ENCODE measurements at places on chromosomes 13 and 19.

DNA sequence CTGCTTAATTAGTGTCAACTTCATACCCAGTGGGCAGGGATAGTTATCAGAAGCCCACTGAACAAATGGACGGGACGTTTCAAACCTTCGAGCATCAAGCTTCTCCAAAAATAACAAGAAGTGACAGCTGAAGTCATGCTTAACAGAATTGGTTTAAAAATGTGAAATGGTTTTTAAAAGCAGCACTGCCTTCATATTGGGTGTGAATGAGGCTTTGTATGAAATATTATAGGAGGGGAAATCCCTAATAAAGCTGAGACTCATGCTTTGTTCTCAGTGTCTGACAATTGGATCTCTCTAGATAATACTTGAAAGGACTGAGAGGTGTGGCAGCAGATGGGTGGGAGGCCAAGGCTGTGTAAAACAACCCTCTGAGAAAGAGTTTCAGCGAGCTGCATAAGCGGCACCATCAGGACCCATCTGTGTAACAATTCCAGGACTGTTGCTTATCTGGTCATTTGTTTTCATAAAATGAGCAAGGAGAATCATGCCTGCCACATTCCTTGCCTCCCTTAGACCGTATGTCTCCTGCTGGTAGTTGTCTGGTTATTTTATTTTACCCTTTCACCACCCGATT, 667.7 kb downstream of the DIAPH3 start:
- DNase-seq: no peak

GRCh38 chr13:50529154-50529882, 314.2 kb downstream of the DLEU7 start:
- peak; percentile 39 for DNase-seq

GRCh38 chr19:4208385-4209094, 20.8 kb upstream of the EBI3 start:
- no peak for DNase-seq

DNA sequence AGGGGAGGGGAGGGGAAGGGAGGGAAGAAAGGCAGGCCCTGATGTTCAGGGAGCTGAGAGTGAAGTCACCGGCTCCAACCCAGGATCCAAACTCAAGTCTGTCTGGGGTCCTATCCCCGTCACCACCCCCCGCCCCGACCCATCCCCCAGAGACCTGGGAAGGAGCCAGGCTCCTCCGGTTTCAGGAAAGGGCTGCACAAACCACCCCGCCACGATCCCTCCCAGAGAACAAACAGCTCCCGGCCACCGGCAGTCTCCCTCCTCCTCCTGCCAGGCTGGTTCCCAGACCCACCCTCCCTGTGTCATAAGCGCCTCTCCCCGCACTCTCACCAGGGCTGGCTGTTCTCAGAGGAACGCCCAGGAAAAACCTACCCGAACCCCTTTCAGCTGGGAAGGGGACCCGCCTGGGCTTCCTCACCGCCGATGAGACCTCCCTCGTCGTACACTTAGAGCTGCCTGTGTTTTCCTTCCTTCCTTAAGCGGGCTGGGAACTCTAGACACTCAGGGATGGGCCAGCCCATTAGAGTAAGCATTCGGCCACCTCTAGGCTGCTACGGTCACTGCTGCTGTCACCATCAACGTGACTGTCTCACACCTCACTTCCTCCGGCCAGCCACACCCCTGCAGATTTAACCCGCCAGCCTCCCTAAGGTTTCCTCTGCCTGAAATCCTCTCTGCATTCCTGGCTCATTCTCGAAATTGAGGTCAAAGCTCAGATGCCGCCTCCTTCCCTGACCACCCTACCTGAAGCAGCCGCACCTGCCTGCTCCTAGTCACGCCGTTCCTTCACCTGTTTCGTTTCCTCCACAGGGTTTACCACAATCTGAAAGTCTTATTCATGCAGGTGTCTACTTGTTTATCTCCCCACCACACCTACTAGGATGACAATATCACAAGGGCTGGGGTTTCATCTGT, 6.3 kb upstream of the RDH13 start:
- no peak for DNase-seq

DNA sequence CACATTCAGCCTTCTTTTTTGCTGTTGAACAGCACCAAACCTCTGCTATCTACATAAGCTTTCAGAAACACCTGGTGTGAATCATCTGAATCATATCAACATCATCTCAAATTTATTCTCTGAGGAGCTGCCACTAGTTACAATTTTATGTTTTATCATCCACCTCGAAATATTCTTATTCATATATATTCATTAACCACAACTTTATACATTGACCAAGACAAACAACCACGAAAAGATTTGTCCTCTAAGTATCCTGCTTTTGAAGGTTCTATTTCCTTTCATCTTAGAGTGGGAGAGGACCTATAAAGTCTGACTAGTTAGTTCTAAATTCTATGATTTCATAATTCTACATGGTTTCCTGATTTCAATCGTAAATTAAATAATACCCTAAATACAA, 18.9 kb downstream of the ESD start:
- no peak for DNase-seq

- no peak for DNase-seq
Observed at GRCh38 chr13:98915563-98915962, 62.3 kb downstream of the DOCK9 start.

DNA sequence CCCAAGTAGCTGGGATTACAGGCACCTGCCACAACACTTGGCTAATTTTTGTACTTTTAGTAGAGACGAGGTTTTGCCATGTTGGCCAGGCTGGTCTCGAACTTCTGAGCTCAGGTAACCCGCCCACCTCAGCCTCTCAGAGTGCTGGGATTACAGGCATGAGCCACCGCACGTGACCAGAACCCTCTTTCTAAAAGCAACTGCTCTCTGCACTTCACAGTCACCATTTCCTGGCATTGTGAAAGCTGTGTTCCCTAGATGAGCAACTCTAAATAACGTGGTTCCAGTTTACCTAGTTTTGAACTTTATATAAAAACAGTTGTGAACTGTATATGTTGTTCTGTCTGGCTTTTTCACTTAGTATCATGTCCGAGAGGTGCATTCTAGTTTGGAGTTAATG, 152.9 kb downstream of the SIPA1L3 start:
- DNase-seq: no peak

DNA sequence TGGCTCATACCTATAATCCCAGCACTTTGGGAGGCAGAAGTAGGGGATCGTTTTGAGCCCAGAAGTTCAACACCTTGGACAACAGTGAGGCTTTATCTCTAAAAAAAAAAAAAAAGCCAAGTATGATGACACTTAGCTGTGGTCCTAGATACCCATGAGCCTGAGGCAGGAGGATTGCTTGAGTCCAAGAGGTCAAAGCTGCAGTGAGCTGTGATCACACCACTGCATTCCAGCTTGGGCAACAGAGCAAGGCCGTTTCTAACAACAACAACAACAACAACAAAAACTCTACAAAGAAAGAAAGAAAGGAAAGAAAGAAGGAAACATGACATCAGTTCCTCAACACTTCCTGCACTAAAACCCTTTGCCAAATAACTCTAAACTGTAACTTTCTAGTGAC, 265.1 kb upstream of the DACH1 start:
- DNase-seq: no peak

- no peak for DNase-seq
Observed at GRCh38 chr19:28021259-28022185, 1191.4 kb downstream of the UQCRFS1 start.

- DNase-seq: no peak
Observed at GRCh38 chr19:1041272-1041834, 1.4 kb downstream of the ABCA7 start.

- DNase-seq: no peak
Observed at GRCh38 chr19:45439190-45439568, 15.5 kb upstream of the ERCC1 start.

DNA sequence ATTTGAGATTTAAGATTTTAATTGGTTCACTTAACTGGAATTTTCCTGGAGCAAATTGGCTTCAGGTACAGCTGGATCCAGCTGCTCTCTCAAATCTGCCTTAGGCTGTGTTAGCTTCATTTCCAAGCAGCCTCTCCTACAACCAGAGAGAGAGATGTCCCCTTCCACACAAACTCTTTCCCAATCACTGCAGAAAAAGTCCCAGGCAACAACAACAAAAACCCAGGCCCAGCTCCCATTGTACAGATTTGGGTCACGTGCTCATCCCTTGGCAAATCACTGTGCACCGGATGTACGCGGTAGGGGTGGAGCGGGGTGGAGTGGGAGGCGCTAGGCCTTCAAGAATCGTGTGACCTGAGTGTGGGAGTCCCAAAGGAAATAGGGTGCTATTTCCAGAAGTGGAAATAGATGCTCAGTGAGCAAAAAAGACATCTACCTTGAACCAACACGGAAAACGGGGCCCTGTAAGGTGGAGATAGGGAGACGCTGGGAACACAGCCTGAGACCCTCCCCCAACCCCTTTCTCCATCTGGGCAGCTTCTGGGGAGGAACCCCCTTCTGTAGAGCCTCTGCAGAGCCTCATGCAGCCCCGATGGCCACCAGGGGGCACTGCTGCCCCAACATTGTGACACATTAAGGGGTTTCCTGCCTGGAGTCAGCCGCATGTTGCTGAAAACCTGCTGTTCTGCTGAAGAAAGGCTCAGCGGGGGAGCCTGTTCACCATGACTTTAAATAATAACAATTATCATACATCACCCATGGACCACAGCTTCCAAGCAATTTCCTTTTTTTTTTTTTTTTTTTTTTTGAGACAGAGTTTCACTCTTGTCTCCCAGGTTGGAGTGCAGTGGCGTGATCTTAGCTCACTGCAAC, 25.4 kb downstream of the HPN start:
- DNase-seq: peak; percentile 74

All from hippocampal formation (tissue), 2 donors.